ENCODE measurements at places on chromosomes 3 and 15. TPM values are rescaled to one million over a fixed set of nuclear protein-coding genes. Genes with fewer than 3 reads are reported as not detected.

Gene NPAP1
- not detected for total RNA-seq

Gene EHD4
- 26.4 TPM for total RNA-seq

Gene EPM2AIP1
- 13.4 TPM for total RNA-seq

Gene TIGIT
- not detected for total RNA-seq

Gene TRH
- total RNA-seq: not detected

Gene NUTM1
- not detected for total RNA-seq

Gene CHRFAM7A
- not detected for total RNA-seq

Gene ACSBG1
- not detected for total RNA-seq

Gene SEMA3G
- not detected for total RNA-seq

Gene SLC41A3
- total RNA-seq: 26.7 TPM

Gene PP2D1
- not detected for total RNA-seq

All from IMR-90 (cell line).